Putamen (tissue), 1 donor: ENCODE measurements at places on chromosomes 3 and 15.

- DNase-seq, result no peak
Observed at GRCh38 chr15:84914351-84914750, 29.9 kb downstream of the SLC28A1 start.

GRCh38 chr3:20043396-20043795, 3.1 kb downstream of the KAT2B start:
- DNase-seq, result peak; percentile 54

GRCh38 chr3:98972155-98972554, 70.7 kb upstream of the DCBLD2 start:
- no peak for DNase-seq

DNA sequence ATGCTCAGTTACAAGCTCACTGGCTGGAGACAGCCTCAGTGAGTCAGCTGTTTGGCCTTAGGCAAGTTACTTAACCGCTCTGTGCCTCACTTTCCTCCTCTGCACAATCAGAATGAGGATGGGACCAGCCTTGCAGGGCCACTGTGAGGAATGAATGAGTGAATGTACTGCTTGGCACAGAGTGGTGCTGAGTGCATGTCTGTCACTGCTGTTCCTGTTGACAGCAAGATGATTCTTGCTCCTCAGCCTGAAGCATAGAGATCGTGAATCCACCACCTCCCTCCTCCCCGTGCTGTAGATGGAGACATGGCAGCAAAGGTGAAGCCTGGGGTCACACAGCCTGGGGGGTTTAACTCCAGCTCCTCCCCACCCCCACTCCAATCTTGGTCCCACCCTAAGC, 14.6 kb upstream of the GRIP2 start:
- no peak for DNase-seq

DNA sequence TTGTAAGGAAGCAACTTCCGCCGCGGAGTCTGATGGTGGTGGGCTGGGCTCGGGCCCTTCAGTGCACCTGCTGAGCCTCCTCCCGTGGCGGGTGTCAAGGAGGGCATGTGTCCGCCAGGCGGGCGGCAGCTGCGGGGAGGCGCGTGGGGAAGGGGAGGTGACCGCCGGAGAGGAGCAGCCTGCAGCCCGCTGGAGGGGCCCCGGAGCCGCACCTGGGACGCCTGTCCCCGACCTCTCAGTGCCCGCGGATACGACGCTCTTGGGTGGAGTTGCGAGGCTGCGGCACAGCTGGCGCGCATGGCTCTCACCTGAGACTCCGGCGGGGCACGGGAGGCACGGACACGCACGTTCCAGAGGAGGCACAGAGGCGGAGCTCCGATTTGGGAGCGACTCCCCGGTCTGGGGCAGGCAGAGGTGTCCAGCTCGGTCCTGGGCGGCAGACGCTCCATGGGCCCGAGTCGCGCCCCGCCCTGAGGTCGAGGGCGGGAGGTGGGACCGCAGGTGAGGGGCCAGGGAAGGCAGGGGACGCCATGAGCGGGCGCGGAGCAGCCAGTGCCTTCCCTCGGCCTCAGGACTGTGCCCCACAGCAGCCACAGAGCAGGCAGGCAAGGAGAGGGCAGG, 50.2 kb upstream of the PRR20G start:
- no peak for DNase-seq

GRCh38 chr15:93980261-93980911, 251.0 kb upstream of the MCTP2 start:
- no peak for DNase-seq

- DNase-seq, result peak; percentile 8
Observed at GRCh38 chr3:150495149-150495548, 51.1 kb downstream of the SERP1 start.

- DNase-seq, result no peak
Observed at GRCh38 chr3:38990621-38991020, 61.1 kb downstream of the SCN11A start.

- DNase-seq, result no peak
Observed at GRCh38 chr15:68380456-68380855, 51.5 kb downstream of the ITGA11 start.

GRCh38 chr15:93479715-93480114, 390.7 kb upstream of the RGMA start:
- DNase-seq, result no peak

GRCh38 chr15:83292317-83292716, 7.9 kb upstream of the BNC1 start:
- peak; percentile 13 for DNase-seq

- no peak for DNase-seq
Observed at GRCh38 chr3:194256040-194256945, 94.8 kb downstream of the CPN2 start.

DNA sequence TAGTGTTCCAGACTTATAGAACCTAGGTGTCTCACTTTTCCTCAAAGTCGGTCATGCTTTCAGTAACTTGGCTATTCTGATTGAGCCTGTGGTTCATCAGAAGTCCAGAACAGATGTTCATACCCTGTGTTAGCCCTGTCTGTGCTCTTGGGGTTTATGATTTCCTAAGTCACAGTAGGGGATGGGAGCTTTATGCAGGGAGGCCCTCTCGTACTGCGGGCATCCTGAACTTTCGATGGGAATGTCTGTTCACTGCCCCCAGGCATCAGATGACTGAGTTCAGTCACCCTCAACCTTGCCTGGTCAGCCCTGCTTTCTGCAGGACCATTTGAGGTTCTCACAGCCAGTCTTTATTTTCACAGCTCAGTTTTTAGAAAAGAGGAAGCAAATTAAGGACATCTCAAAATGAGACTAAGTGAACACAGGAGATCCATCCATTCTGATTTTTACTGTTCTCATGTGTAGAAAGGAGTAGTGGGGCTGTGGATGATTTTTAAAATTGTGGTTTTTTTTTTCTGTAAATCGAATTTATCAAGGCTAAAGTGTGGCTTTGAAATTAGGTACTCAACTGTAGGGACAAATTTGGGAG, 71.3 kb downstream of the CMTM8 start:
- DNase-seq, result no peak

DNA sequence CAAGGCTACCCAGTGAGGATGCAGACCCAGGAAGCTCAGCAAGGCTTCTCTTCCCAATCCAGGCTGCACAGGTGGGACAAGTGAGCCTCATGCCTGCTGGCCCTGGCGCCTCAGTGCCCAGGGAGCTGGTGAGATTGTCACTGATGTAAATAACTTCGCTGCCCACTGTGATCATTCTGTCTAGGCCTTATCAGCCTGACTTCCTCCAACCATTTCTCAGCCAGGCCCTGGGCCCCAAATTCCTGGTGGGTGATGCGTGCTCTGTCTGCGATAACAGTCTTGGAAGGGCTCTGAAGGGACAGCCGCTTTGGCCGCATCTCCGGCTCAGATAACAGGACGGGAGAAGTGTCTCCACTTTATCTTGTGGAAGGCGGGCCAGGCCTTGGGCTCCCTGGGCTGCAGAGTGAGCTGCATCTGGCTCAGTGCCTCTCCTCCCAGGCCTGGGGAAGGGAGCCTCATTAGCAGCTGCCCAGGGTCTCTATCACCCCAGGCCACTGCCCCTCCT, 2.2 kb upstream of the FBLN2 start:
- no peak for DNase-seq

DNA sequence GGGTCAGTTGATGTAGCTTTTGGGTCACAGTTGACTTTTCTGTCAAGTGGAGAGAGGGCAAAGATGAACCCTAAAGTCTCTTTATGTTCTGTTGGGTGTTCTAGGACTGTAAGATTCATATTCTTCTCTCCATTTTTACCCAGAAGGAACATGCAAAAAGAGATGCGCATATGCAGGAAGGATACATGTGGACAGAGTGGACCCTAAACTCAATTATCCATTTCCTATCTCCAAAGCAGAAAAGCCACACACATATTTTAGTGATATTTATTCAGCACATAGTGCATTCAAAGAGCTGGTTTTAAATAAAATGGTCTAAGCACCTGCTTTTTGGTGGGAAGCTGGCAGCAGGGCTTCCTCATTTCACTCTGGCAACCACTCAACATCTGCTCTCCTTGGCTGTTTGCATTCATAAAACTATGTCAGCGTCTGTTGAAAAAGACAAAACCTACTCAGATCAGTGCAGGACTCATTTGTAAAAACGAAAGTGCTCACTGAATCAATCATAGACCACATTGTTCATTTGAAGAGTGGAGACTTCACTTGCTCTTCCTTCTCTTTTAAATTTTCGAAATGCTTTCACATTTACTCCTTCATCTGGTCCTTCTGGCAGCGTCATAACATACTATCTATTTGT, 96.6 kb downstream of the SEMA6D start:
- DNase-seq, result no peak

DNA sequence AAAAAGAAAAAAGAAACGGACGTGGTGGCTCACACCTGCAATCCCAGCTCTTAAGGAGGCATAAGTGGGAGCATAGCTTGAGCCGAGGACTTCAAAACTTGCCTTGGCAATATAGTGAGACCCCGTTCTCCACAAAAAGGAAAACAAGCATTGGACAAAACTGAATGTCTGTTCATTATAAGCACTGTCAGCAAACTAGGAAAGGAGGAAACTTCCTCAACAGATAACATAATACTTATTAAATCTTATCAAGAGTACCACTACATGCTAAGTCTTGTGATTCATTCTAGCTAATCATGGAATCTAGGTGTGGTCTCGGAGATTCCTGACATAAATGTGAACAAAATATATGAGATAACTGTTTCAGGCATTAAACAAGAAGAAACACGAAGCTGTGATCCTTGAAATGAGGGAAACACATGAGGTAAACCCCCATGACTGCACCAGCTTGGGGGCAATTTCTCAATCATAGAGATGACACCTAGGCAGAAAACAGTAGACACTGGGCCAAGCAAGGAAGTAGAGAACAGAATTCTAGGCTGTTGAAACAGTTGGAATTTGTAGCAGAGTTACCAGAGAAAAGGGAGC, 33.3 kb downstream of the TRPM7 start:
- DNase-seq, result no peak

DNA sequence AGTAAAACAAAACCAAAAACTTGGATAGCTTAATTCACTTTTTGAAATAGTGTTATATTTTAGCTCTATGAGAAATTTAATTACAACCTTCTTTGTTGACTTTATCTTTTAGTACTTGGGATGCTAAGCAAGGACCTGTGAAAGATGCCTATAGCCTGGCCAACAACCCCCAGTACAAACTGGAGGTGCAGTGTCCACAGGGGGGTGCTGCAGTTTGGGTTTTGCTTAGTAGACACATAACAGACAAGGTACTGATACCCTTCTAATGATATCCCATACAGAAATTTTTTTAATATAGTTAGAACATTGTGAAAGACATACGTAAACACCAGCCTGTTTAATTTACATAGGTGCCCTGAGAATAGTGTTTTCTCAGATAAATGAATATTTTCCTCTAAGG, 35.3 kb downstream of the CAPN7 start:
- DNase-seq, result no peak

- DNase-seq, result no peak
Observed at GRCh38 chr3:142151828-142152227, 2.5 kb upstream of the TFDP2 start.

DNA sequence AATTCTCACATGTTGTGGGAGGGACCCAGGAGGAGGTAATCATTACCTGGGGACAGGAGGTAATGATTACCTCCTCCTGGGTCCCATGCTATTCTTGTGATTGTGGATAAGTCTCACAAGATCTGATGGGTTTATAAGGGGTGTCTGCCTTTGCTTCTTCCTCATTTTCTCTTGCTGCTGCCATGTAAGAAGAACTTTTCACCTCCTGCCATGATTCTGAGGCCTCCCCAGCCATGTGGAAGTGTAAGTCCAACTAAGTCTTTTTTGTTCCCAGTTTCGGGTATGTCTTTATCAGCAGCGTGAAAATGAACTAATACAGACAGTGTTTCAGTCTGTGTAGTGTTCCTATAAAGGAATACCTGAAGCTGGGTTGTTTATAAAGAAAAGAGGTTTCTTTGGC, 13.1 kb upstream of the KCTD6 start:
- DNase-seq, result no peak

DNA sequence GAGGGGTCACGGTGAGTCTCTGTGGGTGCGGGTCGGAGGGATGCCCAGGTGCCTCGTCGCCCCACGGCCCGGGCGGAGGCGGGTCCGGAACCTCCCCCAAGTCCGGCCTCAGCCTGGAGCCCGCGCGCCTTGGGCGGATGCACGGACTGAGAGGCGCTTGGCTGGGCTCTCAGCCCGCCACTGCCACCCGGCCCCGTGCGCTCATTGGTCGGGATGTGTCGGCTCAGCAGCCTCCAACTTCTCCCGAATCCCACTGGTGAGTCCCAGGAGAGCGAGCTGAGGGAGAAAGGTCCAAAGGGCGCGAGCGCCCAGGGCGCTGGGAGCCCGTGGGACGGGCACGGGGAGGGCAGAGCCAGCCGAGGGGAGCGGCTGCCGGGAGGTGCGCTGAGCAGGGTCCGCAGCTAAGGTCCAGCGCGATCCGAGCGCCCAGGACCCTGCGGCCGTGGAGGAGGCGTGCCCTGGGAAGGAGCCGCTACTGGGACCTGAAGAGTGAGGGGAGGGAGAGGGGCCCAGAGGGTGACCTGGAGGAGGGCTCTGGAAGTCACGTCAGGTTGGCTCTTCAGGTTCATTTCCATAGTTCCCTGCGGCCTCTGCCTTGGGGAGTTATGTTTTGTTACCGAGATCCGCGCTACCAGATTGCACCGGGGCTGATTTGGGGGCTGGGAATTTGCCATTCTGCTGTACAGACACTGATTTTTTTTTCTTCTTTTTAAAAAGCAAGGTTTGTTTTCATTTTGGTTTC, at the start of gene MME:
MME (plus strand) TSS at position 574 of the 742 bp plus-strand sequence. CDS start 3,849 bp downstream, outside the sequence.
- DNase-seq, result no peak

- no peak for DNase-seq
Observed at GRCh38 chr3:115418583-115418982, 204.7 kb upstream of the GAP43 start.

- no peak for DNase-seq
Observed at GRCh38 chr15:83887404-83887803, 233.5 kb downstream of the ADAMTSL3 start.

- no peak for DNase-seq
Observed at GRCh38 chr3:70400194-70400593, 87.8 kb upstream of the MDFIC2 start.

- no peak for DNase-seq
Observed at GRCh38 chr3:101665851-101666250, 11.1 kb downstream of the ZBTB11 start.

GRCh38 chr3:42408156-42408555, 2.3 kb downstream of the LYZL4 start:
- DNase-seq, result no peak

DNA sequence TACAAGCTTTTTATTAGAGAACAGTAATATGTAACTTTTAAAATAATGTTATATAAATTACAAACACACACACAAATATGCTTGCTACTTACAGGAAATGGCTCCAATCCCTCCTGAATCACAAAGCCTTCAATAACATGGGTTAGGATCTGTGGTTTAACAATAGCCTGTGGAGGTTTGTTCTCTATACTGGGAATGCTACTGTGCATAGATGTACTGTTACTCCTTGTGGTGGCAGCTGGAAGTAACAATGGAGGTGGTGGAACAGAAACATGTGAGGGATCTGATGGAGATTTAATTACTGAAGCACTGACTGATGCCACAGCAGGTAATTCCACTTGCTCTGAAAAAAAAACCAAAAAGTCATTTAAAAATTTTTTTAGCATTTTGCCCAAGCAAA, 64.4 kb downstream of the PHC3 start:
- no peak for DNase-seq

GRCh38 chr3:184716622-184717398, 4.9 kb upstream of the MAGEF1 start:
- DNase-seq, result peak; percentile 36

GRCh38 chr3:69008980-69009379, 4.5 kb downstream of the EOGT start:
- DNase-seq, result no peak
